ENCODE measurements at places on chromosomes 5 and 9.

DNA sequence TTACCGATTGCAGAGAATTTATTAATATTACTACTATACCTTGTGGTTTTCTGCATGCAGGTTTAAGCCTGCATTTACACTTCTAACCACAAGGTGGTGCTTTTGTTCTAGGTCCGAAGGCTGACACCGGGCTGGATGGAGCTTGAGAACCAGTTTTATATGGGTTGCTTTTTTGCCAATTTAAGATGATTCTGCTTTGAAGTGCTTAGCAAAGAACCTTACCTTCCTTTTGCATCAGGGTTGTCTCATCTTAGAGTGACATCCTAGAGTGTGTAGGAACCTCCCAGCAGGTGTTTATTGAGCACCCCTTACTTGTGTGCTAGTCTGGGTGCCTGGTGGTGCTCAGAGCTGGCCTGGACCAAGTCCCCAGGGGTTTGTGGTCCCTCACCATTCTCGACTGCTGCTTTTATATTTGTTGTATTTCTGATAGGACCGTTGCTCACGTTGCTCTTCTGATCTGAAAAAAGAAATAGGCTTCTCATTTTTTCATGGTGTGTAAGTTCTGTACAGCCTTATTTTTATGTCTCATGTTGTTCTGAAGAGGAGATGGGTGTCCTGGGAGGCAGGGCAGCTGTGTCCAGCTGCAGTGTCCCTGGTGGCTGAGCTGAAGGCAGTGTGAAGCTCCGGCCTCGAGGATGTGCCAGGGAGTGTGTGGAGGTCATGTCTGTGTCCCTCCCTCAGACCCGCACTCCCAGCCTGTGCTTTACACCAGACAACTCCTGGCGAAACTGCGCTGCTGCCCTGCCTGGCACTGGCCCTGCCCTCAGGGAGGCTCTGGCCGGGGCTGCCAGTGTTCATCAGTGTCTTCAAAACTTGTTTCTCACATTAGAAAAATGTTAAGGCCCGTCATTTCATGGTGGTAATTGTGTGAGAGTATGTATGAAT is 54.3 kb downstream of the EHMT1 start:
- DNase-seq, result no peak

DNA sequence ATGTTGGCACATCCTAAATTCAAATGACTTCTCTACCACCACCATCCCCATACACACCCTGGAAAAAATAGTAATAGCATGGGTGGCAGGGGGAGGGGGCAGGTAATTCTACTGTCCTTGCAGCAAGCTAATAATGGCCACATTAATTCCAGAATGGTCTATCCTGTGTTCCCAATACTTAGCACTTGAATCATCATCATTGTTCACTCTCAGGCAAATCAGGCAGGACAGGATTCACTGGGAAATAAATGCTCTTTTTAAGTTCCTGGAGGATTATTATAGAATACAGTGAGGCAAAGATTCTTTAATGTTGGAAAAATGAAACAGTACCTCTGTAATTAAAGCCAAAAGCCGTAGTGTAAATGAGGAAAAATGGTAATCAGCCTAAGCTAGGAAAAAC is 254.5 kb downstream of the ARRDC3 start:
- no peak for DNase-seq

DNA sequence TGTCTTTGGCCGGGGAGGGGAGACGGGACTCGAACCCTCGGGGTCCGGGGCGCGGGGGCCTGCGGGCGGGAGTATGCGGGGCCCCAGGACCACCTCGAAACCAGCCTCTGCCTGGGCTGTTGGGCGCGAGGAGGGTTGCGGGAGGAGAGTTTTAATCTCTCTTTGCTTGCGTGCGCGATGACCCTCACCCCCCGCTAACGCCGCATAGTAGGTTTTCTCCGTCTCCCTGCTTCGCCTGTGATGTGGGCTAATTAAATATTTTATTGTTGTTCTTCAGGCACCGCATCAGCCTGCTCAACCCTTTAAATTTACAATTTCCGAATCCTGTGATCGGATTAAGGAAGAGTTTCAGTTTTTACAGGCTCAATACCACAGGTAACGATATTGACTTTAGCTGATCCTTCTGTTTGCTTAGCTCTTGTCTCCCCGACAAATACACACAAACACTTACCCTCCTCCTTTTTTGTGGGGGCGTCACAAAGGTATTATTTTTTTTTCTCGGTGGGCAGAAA is 1.7 kb downstream of the TLE4 start:
- DNase-seq, result no peak

- DNase-seq, result no peak
Observed at GRCh38 chr5:102856389-102856777, 101.3 kb downstream of the PAM start.

DNA sequence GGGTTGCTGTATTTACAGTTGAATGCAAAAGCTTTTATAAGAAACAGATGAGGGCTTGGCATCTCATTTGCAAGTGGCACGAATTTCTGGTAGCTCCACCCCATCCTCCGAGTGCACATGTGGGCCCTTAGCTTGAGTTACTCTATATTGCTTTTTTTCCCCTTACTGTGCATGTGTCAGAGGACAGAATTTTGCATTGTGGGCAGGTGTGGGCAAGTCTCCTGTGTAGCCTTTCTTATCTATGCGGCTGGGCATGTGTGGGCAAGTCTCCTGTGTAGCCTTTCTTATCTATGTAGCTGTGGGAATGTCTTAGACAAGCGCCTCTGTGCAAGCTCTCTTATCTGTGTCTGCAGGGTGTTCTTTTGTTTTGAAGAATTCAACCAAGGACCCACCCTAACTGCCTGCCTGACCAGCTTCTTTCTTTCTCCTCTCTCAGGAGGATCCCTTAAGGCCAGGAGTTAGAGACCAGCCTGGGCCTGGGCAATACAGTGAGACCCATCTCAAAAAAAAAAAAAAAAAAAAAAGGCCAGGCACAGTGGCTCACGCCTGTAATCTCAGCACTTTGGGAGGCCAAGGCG is 34.1 kb upstream of the SIL1 start:
- no peak for DNase-seq

DNA sequence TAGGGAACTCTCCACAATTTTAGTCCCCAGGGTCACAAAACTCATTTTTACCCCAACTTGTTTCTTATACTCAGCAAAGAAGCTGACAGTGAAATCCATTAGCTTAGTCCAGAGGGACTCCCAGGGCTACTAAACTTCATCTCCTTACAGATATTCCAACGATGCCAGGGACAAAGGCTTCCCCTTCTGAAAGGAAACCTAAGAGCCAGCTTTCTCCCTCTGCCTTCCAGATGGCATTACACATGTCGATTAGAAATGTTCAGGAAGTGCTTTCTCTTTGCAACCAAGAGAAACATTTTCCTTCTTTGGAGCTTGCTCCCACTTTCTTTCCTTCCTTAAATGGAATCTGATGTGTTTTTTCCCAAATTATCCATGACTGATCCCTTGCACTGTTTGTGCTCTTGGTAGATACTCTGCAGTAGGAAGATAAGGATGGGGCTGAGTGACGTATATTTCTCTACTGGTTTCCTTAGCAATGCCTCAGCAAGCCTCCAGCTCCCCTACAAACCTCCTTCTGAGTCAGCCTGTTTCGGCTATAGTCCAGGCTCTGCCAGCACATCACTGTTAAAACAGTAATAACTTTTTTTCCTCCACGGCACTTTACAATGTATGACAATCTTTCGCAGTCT is 43.0 kb upstream of the HTR4 start:
- DNase-seq, result no peak

GRCh38 chr9:103707181-103707580 is 386.9 kb upstream of the SMC2 start:
- DNase-seq, result no peak

- no peak for DNase-seq
Observed at GRCh38 chr9:115353681-115354080, 235.7 kb upstream of the TNC start.

DNA sequence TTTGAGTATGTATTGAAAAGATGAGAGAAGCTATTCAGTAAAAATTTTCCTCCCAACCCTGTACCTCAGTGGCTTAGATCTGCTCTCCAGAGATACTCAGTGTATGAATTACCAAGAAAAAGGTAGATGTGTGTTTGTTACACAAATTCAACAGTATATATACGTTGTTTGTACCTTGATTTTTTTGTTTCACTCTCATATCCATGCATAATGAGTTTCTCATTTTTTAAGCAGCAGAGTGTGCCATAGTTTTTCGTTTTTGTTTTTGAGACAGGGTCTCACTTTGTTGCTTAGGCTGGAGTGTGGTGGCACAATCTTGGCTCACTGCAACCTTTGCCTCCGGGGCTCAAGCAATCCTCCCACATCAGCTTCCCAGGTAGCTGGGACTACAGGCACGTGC is 77.7 kb downstream of the RAB24 start:
- DNase-seq, result no peak

GRCh38 chr5:112109331-112110007 is 309.6 kb downstream of the EPB41L4A start:
- no peak for DNase-seq

- no peak for DNase-seq
Observed at GRCh38 chr9:113301548-113301947, 1.6 kb downstream of the RNF183 start.

DNA sequence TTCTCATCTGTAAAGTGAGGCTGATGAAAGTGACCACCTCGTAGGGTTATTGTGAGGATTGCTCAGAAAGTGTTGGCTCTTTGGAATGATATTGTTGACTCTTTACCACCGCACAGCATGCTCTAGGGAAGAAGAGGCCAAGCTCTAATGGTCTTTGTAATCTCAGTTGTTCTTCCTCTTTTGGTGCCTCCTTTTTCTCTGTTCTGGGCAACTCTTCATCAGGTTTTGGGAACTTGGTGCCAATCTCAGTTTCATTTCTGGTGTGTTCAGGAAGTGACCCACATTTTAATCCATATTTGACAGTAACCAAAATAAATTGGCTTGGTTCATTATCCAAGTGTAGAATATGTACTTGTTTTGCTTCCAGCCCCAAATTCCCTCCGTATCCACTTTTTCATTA is 25.1 kb downstream of the ARHGAP26 start:
- no peak for DNase-seq

- DNase-seq, result no peak
Observed at GRCh38 chr5:64595031-64595855, 89.4 kb downstream of the RGS7BP start.

DNA sequence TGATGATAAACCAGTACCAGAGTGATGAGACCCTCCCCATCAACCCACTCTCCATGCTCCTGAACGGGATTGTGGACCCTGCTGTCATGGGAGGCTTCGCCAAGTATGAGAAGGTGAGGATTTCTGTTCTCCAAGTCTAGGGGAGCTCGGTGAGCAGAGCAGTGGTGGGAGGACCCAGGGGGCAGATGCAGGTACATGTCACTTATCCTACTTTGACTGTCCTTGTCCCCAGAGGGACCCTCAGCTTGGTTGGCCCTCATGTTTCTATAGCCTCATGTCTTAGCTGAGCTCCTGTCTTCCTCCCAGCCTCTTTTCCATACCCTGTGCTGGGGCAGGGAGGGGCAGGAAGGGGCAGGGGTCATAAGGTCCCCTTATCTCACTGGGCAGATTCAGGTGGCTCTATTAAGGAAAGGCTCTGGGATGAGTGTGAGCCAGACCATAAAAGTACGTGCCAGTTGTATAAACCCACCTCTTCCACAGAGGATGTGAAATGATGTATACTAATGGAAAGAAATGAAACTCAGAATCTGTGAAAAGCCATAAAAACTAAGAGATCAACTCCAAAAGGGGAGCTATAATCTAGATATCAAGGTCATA is 38.0 kb upstream of the FOXI1 start:
- no peak for DNase-seq

DNA sequence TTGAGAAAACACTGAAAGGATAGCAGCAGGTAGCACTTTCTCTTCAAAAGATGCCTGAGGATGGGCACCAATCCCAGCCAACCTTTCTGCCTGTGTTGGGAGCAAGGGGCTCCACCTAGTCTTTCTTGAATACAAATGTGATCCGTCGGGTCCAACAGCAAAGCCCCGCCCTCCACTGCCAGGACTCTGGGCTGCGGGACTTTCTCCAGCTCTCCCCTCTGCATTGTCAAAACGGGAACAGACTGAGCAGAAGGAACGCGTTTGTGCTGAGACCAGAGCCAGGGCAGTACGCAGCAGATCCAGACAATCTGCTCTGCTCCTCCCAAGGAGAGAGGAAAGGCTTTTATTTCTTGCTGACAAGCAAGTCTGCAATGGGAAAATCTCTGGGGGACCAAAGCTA is 139.7 kb downstream of the SEC61B start:
- DNase-seq, result no peak

DNA sequence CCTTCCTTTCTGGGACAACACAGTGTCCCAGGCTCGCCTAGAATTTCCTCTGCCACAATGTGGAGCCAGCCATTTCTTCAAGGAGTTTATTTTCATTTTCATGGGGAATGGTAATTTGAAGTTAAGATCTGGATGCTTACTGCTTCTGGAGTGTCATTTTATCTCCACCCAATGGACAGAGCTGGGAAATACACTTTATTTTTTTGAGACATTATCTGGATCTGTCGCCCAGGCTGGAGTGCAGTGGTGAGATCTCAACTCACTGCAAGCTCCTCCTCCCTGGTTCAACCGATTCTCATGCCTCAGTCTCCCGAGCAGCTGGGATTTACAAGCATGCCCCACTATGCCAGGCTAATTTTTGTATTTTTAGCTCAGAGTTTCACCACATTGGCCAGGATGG is 12.7 kb upstream of the THG1L start:
- no peak for DNase-seq

- no peak for DNase-seq
Observed at GRCh38 chr5:1501372-1502045, 22.3 kb downstream of the LPCAT1 start.

- no peak for DNase-seq
Observed at GRCh38 chr9:95608341-95608740, 91.6 kb upstream of the PTCH1 start.

DNA sequence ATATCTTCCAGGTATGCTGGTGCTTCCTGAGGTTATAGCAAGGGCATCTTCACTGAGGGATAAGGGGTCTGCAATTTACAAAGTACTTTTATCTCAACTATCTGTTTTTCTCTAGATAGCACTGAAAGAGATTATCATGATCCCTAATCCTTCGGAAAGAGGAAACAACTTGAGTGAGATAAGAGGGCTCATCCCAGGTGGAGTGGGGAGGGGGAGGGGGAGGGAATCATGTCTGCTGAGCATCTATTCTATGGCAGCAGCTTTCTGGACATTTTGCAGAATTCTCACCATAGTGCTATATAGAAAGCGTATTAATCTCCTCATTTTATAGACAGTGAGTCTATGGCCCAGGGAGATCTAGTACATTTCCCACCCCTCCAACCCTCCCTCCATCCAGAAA is 5.9 kb downstream of the TNFSF15 start:
- no peak for DNase-seq

- DNase-seq, result no peak
Observed at GRCh38 chr5:149429839-149430721, 51.0 kb upstream of the IL17B start.

GRCh38 chr9:75910731-75911130 is 20.3 kb downstream of the PCSK5 start:
- no peak for DNase-seq

All from activated CD4-positive, CD25-positive, alpha-beta regulatory T cell (primary cell).